Activated CD4-positive, alpha-beta memory T cell treated with anti-CD3 and anti-CD28 coated beads for 36 hours (primary cell): ENCODE measurements at places on chromosomes 16 and 17.

DNA sequence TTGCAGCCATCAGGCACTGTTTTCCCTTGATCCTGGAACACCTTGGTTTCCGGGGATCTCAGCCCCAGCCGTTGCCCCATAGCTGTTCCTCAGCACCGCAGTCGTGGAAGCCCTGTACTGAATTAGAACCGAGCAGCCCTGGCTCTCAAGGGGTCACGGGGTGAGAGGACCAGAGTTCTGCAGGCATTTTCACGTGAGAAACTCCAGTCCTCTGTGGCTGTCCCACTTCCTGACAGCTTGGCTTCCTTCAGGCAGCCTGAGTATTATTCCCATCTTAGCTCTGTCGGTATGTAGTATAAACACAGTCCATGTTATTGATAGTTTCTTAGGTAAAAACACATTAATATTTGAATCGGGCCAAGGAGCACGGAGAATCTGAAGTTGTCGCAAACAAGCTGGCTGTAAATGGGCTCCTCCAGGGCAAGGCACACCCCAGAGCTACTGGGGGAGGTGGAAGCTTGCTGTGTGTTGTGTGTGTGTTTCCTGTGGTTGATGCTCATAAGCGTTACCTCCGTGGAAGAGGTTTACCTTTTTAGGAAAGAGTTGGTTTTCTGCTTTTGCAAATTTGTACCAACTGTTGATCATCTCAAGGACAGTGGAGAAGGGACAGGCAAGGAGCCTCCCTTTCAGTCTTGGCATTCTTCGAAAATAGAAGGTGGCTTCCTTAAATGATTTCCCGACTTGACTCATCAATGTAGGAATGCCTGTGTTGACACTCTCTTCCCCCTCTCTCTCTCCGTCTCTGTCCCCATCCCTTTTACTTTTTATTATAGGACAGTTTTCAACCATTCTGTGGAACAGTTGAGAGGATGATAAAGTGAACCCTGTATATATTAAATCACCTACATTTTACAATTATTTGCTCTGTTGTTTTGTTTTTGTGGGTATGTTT is 208.9 kb upstream of the CHMP6 start:
- peak; percentile 58 for DNase-seq

DNA sequence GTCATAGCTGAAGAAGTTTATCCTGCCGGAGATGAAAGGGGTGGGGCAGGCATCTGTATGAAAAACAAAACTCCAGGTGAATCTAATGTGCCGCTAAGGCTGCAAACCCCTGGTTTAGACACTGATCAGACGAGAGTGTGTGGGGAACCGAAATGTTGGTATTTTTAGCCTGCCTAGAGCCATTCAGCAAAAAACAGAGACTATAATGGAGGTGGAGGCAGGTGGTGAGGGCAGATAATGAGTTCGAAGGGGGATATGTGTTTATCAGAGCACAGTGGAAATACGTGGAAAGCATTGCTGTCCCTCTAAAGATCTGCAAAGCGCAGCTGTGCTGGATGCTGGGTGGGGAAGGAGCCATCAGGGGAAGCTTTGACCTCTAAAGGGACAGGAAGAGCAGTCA is 127.5 kb upstream of the WSCD1 start:
- DNase-seq = no peak

DNA sequence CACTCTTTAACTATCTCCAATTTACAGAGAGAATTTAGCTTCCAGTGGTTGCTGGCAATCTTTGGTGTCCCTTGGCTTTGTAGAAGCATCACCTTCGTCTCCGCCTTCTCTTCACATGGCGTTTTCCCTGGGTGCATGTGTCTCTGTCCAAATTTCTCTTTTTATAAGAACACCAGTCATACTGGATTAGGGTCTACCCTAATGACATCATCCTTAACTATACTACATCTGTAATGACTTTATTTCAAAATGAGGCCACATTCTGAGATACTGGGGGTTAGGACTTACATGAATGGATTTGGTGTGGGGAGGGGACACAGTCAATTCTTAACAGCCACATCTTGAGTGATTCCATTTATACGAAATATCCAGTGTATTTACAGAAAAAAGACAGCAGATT is 22.2 kb downstream of the CACNG4 start:
- no peak for DNase-seq

- peak; percentile 62 for DNase-seq
Measured at GRCh38 chr17:72726936-72727335, 365.6 kb downstream of the SLC39A11 start.

- no peak for DNase-seq
Measured at GRCh38 chr16:68907297-68907696, 64.0 kb downstream of the TANGO6 start.

DNA sequence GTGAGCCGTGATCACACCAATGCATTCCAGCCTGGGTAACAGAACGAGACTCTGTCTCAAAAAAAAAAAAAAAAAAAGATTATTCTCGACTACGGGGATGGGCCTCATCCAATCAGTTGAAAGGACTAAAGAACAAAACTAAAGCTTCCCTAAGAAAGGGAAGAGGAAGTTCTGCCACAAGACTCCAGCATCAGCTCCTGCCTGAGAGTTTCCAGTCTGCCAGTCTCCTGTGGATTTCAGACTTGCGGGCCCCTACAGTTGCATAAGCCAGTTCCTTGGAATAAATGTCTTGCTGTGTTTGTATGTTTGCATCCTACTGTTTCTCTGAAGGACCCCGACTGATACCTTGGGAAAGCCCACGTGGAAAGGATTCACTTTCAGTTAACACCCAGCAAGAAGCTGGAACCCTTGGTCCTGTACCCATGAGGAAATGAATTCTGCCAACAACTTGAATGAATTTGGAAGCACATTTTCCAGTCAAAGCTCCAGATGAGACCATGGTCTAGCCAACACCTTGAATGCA is 26.3 kb upstream of the FZD2 start:
- no peak for DNase-seq

GRCh38 chr16:19175492-19176262 is 7.6 kb downstream of the SYT17 start:
- DNase-seq = no peak

DNA sequence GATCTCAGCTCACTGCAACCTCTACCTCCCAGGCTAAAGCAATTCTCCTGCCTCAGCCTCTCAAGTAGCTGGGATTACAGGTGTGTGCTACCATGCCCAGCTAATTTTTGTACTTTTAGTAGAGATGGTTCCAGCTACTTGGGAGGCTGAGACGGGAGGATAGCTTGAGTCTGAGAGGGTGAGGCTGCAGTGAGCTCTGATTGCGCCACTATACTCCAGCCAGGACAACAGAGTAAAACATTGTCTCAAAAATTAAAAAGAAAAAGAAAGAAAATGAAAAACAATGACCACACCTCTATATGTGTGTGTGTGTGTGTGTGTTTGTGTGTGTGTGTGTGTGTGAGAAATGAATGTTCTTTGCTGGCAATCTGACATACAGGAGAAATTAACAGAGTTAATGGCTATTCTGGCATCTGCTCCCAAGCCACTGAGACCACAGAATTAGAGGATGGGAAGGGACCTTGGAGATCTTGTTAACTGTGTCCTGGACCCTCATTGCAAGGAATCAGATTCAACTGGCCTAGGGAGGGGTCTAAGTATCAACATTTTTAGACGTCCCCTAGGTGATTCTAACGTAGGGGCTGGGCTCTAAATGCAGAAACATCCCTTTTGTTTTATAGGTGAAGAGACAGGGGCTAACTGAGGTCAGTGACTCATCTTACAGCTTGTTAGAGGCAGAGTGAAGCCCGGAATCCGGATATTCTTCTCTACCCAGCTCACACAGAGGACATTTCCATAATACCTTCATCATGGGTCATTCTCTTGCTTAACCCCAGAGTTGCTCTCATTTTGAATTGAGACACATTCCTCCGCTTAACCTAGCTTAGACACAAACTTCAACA is 16.4 kb upstream of the MARCHF10 start:
- no peak for DNase-seq

DNA sequence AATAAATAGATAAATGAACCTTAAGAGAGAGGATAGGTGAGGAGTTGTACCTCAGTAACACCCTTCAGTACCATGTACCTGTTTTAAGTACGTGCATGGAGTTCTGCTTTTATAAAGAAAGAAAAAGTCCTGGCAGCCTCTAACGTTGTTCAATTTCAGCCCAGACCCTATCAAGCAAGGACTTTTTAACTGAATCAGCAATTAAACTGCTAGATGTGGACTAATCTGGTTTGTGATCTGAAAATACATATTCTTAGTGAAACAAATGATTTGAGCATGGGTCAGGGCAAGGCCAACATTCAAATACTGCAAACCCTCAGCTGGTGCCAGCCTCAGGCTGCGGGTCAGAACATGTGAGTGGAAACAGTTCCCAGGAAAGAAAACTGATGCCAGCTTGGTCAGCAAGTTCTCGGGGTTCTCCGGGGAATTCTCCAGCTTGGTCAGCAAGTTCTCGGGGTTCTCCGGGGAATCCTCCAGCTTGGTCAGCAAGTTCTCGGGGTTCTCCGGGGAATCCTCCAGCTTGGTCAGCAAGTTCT is 84.5 kb downstream of the MRM3 start:
- no peak for DNase-seq

GRCh38 chr17:48873209-48873608 is 19.4 kb upstream of the ATP5MC1 start:
- no peak for DNase-seq

- peak; percentile 18 for DNase-seq
Measured at GRCh38 chr16:71440669-71441347, 1.0 kb downstream of the TLE7 start.

DNA sequence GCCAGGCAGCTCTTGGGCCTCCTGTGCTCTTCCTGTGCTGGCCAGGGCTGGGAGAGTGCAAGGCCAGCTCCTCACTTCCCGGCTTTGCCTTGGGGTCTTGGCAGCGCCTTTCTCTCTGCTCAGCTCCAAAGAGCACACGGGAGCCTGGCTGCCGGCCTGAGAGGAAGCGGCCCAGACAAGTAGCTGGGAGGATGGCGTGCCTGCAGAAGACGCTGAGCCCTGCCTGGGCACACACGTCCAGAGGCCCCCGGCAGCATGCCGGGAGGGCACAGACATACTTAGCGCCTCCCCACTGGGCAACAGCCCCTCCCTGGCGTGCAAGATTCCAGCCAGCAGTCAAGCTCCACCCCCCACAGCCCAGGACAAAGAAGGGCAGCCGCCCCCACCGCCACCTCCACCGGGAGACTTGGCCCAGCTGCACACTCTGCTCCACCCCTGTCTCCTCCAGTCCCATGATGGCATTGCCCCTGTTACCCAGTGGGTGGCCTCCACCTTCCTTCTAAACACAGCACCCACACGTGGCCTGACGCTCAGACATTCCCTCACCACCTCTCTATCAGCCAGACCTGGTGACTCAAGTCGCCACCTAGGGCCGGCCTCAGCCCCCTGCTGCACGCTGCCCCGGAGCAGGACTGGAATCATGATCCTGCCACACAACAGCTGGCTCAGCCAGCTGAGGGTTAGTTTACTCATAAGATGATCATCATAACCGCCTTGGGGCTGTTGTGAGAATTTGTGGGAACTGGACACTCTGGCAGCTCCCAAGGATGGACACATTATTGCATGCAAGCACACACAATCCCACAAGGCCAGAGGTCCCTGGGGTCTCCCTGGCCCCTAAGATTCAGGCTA is 12.4 kb downstream of the SGCA start:
- DNase-seq = peak; percentile 70

DNA sequence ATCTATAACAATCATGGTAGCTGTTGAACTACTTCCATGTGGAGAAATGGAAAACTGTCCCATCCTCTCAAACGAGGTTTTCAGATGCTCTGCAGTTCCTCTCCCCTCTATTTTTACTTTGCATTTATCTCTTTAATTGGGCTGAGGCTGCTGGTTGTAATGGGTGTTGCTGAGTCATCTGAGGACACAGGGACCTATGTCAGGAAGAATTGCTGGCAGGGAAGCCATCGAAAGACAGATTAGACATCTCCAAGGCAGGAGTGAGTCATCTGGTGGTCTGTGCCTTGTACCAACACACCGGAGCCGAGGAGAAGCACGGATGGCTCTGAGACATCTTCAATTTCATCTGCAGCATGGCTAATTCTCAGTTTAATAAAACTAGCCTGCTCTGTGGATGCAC is 394.5 kb downstream of the GRIN2A start:
- no peak for DNase-seq

DNA sequence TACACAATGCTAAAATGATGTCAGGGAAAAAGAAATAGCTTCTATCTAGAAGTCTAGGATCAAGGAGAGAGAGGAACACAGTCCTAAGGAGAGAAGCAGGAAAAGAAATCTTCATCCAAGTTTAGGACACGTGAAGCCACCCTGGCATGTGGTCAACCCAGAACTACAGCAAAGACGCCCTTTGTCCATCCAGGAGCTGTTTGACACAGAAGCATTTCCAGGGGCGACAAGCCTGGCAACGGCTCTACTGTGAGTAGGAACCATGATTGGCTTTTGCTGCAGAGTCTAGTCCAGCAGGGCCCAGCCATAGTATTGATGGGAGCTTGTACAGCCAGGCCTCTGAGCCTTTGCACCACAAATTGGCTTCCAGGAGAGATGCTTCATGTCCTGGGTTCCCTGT is 185.4 kb upstream of the RPL38 start:
- no peak for DNase-seq

GRCh38 chr17:59530531-59530930 is 34.9 kb upstream of the DHX40 start:
- no peak for DNase-seq

DNA sequence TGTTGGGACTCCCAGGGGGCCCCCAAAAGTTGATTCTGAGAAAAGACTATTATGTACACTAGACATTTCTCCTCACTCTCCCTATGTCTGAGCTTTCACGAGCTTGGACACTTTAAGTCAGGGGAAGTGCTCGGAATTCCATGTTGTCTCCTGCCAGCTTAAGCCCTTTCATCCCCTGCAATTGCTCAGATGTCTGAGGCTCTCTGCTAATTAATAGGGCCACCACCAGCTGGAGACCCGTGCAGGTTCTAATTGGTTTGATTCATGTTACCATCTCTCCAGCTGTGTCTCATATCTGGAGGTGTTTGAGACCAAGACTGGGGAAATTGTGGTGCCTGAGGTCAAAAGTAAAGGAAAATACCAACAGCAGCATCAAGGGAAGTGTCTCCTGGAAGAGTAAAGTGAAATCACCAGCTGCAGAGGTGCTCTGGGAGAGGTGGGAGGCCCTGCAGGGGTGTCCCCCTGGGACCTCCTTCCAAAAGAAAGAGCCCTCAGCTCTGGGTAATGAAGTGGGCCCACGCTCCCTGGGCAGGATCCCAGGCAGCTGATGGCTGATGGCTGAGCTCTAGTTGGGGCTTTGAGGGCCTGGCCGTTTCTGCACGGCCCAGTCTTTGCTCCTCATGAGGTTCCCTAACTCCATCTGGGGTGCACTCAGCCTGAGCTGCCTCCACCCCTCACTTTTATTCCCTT is 5.8 kb upstream of the UTS2R start:
- DNase-seq = no peak

DNA sequence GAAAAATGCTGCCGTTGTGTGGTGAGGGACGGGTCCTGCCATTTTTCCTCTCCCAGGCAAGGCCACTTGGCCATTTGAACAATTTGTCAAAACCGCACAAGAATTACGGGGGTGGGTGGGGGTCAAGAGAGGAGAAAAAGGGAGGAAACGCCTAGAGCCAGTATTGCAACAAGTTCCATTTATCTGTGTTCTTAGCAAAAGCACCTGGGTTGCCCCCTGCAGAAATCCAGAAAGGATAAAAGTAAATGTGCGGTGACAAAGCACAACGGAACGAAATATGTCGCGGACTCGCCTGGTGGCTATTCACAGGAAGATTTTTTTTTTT is 209.4 kb downstream of the ZFHX3 start:
- no peak for DNase-seq
